Stimulated activated naive CD8-positive, alpha-beta T cell treated with anti-CD3 and anti-CD28 coated beads, Interleukin-15, amount 100 ng/mL, for 72 hours (primary cell): ENCODE measurements at places on chromosomes 16 and 17.

GRCh38 chr17:62663304-62663703 lies 35.8 kb downstream of the MRC2 start:
- DNase-seq: no peak

GRCh38 chr16:4404247-4404966 lies 12.0 kb downstream of the CORO7 start:
- peak; percentile 38 for DNase-seq

- no peak for DNase-seq
Measured at GRCh38 chr16:1156055-1156982, 3.4 kb downstream of the CACNA1H start.

GRCh38 chr16:65783709-65784474 lies 582.6 kb upstream of the CDH5 start:
- DNase-seq: no peak

- peak; percentile 74 for DNase-seq
Measured at GRCh38 chr17:40443196-40443987, at the start of gene IGFBP4. IGFBP4 (plus strand) TSS chr17:40443450; CDS start chr17:40443736, 286 bp downstream.

DNA sequence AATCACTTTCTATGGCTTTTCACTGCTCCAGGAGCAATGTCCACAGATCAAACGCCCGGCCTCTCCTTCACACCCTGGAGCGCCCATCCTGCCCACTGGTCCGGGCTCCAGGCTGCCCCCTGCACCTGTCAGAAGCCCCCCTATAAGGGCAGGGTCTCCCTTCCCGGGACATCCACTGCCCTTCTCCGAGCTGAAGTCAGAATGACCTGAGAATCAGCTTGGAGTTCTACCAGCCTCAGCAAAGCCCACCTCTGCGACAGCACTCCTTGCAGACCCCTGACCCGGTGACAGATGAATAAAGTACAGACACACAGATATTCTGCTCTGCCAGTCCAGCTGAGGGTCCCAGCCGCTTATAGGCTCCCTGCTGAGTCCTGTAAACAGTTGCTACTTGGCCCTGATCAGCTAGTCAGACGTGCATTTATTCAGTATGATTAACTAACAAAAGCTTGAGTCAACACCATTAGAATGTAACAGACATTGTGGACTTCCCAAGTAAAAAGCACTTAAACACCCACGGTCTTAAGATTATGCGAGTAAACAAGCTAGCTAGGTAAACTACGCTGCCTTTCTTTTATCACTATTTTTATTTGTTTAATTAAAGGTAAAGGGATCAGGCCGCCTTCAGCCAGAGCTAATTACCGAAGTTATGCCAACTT lies 4.8 kb downstream of the SLC7A5 start:
- DNase-seq: no peak

- no peak for DNase-seq
Measured at GRCh38 chr16:8109510-8110369, 480.6 kb downstream of the TMEM114 start.

DNA sequence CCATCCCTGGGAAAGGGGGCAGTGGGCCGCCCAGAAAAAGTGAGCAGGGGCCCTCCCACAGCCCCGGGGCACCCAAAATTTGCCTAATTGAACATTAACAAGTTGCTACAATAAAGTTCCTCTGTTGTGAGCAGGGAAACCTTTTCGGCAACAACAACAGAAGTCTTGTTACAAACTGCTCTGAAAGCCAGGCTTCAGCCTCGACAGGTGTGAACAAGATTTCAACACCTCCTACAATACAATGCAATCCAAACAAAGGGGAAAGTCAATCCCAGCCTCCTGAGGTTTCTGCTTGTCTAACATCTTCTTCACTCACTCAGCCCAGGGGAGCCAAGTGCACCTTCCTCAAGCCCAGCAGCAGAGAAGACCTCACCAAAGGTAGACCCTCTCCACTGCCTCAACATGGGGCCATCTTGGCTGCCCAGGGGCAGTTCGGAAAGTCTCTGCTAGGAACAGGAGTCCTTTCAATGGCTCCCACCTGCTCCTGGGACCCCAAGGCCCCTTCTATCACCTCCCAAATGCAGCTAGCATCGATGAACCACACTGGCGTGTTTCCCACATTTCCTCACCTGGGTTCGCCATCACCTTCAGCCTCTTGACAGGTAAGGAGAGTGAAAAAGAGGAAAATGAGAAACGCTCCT lies 19.1 kb downstream of the ZFHX3 start:
- no peak for DNase-seq

DNA sequence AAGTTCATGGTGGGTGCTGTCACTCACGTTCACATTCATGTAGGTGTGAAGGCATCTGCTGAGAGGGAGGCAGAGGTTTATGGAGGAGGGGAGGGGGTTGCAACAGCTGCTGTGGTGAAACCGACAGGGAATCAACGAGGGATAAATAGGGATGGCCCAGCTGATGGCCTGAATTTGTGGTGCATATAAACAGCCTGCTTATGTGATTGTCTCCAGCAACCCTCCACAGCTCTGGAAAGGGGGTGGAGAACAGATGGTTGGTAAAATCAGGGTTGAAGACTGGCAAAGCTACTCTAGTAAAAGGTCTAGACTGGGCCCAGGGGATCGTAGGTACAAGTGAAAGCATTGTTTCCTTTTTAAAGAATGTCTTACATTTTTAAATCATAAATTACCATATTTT lies 53.7 kb downstream of the IQCK start:
- DNase-seq: no peak

DNA sequence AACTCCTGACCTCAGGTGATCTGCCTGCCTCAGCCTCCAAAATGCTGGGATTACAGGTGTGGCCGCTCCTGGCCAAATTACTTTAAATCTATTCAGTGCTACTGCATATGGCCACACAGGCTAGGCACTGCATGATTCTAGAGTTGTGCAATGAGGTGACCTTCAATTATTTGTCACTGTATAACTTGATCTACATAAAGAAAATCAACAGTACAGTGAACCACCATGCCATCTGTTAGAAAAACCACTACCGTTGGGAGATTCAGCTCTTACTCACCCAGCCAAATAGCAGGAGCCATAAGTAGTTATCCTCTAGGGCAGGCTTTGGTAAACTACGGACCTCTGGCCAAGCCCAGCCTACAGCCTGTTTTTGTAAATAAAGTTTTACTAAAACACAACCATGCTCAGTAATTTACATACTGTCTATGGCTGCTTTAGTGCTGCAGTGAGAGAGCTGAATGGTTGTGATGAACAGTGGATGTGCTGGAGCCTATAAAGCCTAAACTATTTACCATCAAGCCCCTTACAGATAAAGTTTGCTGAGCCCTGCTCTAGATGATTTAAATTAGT lies 40.7 kb upstream of the TANC2 start:
- DNase-seq: no peak

- DNase-seq: no peak
Measured at GRCh38 chr17:75922173-75922961, 17.7 kb upstream of the MRPL38 start.

DNA sequence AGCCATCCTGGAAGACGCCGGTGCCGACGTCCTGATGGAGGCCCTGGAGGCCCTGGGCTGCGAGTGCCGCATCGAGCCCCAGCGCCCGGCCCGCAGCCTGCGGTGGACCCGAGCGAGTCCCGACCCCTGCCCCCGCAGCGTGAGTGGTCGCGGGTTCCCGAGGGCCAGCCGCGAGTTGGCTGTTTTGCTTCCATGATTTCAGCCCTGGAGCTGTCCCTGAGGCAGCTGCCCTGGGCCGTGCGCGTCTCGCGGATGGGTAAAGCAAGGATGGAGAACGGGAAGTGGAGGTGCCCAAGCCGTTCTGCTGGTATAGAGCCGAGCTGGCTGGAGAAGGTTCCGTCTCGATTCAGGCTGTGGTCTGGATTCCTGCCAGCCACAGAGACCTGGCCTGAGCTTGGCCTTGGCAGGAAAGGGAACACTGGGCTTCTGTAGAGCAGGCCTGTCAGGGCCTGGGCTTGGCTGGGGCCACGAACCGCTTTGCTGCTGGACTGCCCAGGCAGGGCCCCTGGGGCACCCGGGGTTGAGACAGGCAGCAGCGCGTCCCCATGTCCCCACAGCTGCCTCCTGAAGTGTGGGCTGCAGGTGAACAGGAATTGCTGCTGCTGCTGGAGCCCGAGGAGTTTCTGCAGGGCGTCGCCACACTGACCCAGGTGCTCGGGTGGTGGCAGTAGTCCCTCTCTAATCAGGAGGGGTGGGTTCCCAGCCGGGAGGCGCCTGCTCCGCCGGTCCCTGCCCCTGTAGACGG lies 941 bp upstream of the MRPS34 start:
- DNase-seq: no peak

GRCh38 chr16:77894162-77894561 lies 105.8 kb downstream of the VAT1L start:
- DNase-seq: no peak

- DNase-seq: no peak
Measured at GRCh38 chr16:50068550-50068949, 2.8 kb downstream of the HEATR3 start.

- peak; percentile 85 for DNase-seq
Measured at GRCh38 chr17:18182978-18183333, 672 bp upstream of the ALKBH5 start.

DNA sequence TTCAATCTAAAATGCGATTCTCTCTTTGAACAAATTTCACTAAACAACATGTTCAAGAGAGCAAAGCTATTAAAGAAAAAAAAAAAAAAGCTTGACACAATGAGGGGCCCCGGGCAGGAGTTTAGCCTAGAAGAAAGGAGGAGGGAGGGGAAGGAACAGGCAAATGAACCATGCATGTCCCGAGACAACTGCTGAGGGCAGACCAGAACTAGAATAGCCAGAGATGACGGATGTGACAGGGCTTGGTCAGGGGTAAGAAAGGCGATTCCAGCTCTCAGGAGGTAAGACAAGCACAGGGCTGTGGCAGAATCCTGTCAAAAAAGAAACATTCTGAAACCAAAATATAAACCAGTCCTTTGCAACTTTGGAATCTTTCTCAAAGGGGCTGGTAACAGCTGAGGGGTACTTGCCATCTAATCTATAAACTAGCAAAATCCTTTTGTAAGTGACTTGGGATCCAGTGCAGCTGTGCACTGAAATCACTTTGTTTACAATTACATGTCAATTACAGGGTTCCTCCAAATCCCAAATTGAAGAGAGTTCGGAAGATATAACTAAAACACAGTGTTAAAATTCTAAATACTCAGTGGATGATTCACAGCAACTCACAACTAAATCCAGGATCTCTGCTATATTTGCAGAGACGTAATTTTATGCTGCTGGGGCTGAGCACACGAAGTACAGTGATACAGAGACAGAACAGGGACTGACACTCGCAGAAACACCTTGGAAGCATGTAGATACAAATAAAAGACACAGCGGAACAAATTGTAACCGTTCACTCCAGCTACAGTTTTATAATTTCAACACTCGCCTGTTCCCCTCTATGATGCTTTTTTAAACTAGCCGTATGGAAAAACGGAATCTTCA lies 567.4 kb upstream of the ZFHX3 start:
- no peak for DNase-seq

DNA sequence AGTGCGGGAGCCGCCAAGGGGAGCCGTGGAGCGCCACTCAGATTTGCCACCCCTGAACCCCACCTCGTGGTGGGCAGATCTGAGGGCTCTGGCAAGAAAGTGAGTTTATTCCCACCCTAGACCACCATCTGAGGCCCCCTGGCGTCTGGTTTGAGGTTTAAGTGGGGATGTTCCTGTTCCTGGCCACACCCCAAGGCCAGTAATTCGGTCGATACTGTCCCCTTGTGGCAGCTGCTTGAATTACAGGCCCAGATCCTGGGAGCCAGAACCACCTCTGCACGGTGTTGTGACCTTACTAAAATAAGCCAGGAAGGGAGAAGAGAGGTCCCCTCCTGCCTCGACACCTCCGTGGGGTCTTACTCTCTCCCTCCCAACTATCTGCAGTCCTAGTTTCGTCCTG lies 3.3 kb upstream of the LAT start:
- DNase-seq: no peak

DNA sequence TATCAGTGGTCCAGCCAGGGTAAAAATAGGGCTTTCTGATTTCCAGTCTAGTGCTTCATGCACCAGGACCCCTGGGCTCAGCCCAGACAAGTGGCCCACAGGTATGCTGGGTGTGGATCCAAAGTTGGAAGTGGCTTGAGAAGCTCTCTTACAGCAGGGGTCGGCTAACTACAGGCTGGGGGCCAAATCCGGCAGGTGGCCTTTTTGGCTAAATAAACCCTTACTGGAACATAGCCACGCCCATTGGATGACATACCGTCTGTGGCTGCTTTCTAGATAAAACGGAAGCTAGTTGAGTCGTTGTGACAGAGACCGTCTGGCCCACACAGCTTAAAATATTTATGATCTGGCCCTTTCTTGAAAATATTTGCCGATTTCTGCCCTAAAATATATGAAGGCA lies 119.0 kb upstream of the CDC42EP4 start:
- DNase-seq: no peak

DNA sequence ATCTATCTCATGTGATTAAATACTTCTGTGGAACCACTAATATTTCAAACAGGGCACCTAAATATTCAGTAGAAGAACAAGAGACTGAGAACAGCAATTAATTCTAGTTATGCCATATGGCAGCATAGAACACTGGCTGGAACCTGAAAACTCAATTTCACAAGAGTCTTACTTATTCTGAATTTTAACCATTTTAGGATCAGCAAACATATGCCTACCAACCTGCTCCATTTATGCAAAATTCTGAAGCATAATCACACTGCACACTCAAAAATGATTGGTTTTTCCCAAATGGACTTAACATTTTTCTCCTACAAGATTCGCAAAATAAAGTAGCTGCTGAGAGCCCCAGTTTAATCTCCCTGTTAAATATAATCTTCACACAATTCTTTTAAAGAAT lies 43.2 kb downstream of the SKAP1 start:
- no peak for DNase-seq

- DNase-seq: no peak
Measured at GRCh38 chr16:31402687-31403086, 9.6 kb downstream of the ITGAD start.

- no peak for DNase-seq
Measured at GRCh38 chr16:11395008-11395948, 50.0 kb downstream of the RMI2 start.

DNA sequence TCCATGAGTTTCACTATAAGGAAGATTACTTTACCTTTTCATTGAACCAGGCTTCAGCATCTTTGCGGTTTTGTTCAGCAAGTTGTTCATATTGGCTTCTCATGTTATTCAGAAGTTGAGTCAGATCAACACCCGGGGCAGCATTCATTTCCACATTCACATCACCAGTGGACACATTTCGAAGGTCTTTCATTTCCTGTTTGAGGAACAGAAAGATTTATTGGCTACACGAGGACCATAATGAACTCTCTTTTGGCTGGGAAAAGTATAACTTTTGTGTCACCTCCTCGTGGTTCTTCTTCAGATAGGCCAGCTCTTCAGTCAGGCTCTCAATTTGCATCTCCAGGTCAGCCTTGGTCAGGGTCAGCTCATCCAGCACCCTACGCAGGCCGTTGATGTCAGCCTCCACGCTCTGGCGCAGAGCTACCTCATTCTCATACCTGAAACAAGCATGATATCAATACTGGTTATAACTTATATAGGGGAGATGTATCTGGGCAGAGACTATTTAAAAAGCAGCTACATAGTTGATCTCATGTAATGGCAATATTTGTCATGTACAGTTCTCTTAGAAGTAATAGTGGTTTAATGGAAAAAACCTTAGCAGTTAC lies 2.1 kb downstream of the KRT10 start:
- no peak for DNase-seq
